Omental fat pad (tissue), 4 donors: ENCODE measurements at places on chromosomes 13 and 19. TPM values are rescaled to one million over a fixed set of nuclear protein-coding genes. Genes with fewer than 3 reads are reported as not detected.
A peak's percentile ranks its signal among the peaks of the same experiment; 100 is the strongest.

DNA sequence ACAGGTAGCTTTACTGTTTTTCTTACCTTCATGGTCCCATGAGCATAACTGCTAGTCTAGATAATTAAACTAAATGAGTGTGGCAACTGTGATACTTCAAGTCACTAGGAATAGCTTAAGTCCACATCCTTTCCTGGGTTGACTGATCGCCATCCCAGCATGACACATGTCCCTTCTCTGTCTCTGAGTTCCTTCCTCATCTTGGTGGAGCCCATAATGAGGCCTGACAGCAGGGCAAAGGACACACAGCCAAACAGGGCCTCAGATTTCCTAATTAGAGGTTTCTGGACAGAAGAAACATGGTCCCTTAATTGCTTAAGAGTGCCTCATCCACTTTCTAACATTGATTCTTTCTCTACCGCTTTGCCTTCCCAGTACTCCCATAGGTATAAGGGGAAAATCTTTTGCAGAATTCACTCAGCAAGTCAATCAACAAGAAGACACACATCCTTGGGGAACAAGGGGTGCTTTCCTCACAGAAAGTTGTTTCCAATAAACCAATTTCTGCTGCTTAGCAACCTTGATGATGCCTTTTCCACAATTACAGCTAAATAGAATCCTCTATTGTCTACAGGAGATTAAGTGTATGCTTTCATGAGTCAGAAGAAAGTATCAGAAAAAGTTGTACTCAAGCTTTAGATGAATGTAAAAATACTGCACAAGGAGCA is 208.3 kb upstream of the SERP2 start:
- DNase-seq, result no peak

DNA sequence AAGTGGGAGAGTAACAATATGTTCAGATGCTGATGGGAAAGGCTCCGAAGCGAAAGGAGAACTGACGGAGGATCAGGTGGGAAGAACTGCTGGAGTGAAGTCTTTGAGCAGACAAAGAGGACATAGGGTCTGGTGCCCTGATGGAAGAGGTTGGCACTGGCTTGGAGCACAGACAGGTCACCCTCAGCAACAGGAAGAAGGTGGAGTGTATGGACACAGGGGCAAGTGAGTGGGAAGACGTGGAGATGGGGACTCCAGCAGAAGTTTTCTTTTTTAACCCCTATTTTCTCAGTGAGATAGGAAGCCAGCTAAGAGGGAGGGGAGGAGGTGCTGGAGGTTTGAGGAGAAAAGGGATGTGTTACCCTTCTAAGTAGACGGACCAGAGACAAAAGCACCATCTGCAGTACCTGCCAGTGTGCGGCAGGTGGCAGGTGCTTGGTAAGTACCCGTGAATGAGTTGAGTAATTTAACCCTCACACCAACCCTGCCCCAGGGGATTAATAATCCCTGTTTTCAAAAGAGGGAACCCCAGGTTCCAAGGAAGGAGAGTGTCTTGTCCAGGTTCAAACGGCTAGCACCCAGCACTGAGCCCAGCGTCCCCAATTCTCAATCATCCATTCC is 11.2 kb downstream of the HAS1 start:
- no peak for DNase-seq

The IFNL3 gene
- total RNA-seq, result not detected

The C1QTNF9B gene
- total RNA-seq, result not detected

DNA sequence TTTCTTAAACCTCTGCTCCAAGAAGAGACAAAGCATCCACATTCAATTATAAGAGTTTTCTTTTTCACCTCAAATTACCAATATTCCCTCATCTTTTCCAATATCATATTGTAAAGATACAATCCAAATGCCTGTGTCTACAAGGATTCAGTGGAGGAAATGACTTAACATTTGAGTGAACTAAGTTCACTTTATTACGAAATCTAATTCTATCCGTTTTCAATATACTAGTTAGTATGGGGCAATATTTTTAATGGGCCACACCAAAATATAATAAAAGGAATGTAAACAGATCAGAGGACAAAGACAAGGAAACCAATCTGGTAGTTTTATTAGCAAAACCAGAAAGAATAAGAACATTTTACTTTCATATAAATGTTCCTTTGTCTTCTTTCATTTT is 136.0 kb downstream of the DCLK1 start:
- DNase-seq, result no peak

The F10 gene
- total RNA-seq, result 10.8 TPM

- DNase-seq, result no peak
These were observed 319.4 kb upstream of the HTR2A start for GRCh38 chr13:47216176-47216822.

The CYP4F11 gene
- total RNA-seq, result 0.09 TPM

DNA sequence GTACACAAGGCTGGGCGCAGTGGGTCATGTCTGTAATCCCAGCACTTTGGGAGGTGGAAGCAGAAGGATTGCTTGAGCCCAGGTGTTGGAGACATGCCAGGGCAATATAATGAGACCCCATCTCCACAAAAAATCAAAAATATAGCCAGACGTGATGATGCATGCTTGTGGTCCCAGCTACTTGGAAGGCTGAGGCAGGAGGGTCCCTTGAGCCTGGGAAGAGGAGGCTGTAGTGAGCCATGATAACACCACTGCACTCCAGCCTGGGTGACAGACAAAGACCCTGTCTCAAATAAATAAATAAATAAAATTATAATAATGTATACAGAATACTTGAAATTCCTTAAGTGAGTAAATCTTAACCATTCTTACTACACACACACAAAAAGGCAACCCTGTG is 127.7 kb downstream of the SPRY2 start:
- DNase-seq, result no peak

DNA sequence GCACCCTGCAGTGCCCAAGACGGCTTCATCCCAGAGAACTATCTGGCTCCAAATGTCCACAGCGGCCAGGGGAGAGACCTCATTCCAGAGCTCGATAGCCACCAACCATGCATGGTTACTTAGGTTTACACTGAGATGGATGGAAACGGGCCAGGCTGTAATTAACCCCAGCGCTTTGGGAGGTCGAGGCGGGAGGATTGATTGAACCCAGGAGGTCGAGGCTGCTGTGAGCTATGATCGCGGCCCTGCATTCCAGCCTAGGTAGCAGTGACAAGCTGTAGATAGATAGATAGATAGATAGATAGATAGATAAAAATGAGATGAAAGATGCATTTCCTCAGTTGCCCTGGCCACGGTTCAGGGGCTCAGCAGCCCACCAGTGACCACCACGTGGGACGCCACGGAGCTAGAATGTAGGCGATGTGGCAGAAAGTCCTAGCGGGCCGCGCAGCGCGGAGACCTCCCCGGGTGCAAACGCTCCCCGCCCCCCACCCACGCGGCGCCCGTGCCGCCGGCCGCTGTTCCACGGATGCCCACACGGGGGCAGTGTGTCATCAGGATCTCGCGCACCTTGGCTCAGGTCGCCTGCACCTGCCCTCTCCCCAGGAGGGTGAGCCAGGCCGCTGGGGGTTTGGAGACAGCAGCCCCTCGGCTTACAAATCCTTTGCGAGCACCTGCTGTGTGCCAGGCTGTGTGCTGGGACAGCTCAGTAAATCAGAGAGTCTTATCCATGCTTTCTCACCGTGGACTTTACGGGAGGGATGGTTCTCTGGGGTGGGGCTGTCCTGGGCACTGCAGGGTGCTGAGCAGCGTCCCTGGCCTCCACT is 13.5 kb upstream of the TLE5 start:
- peak; percentile 60 for DNase-seq

The PRMT1 gene
- total RNA-seq, result 250 TPM
